ENCODE measurements at places on chromosomes 3 and 15.

DNA sequence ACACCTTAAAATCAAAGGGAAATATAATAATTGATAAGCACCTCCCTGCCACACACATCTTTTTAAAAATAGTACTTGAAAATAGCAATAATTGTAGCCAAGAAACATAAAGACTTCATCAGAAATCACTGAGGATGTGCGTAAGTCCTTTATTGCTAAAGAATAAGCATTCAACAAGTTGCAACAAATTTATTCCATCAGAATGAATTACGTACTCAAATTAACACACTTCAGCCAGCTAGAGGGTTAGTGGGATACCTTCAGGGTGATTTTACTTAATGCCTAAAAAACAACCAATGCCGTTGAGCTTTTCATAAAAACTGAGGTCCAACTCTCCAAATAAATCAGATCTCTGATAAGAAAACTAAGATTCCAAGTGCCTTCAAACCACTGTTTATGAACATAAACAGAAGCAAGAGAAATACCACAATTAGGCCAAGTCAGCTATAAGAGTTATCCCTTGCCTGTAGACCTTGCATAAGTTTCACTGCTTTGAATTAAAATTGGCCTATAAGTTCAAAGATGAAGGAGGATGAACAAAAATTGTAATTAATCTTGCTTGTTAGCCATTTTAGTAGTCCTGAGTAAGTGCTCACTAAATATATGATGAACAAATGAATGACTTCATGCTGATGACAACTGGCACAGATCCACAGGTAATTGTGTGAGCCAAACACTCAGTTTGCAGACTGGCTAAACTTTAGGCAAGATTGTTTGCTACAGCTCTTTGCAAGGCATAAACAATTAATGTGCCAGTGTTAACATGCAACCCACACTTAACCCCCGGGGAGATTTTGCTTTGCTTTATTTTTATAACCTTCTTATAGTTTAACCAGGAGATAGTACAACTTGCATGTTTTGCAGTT lies 375.1 kb upstream of the THBS1 start:
- DNase-seq = no peak

DNA sequence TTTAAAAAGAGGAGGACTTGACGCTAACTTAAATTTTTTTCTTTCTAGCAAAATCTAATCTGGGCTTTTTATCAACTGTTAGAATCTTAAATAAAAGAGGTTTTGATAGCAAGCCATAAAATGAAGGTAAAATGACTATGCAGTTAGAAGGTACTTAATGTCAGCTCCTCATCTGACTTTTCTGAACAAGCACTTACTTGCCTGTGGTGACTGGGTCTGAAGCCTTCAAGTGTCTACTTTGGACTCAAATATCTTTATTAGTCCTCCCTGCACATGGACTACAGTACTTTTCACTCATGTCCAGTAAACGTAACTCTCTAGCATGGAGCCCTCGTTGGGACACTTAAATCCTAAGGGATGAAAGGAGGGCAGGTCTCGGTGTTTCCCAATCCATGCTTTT lies 135.9 kb downstream of the P2RY1 start:
- no peak for DNase-seq

DNA sequence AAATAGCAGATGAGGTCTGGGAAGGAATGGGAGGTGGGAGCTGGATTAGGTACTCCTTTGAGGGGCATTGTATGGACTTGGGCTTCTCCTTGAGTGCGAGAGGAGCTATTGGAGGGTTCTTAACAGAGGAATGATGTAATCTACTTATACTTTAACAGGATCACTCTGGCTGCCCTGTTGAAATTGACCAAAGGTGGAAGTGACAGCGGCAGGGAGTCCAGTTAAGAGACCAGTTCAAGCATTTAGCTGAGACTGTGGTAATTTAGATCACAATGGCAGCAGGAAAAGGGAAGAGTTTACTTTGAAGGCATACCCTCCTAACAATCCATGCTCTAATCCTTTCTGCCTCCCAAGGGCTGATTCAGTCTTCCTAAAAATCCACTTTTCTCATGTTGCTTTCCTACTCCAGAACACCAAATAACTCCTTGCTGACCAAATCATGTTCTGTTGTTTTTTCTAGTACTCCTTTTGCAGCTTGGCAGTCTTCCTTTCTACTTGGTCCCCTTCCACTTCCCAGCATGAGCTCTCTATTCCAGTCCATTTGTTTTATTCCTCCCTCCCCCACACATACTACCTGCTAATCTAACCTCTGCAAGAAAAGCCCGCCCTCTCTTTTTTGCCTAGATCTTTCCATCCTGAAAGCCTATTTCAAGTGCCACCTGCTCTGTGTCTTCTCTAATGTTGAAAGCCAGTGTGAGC lies 139.4 kb downstream of the NECTIN3 start:
- DNase-seq = no peak

GRCh38 chr15:48645558-48646330 lies at the start of gene FBN1:
FBN1 (minus strand) TSS chr15:48645709; CDS start chr15:48644769, 940 bp downstream.
- DNase-seq = peak; percentile 90

DNA sequence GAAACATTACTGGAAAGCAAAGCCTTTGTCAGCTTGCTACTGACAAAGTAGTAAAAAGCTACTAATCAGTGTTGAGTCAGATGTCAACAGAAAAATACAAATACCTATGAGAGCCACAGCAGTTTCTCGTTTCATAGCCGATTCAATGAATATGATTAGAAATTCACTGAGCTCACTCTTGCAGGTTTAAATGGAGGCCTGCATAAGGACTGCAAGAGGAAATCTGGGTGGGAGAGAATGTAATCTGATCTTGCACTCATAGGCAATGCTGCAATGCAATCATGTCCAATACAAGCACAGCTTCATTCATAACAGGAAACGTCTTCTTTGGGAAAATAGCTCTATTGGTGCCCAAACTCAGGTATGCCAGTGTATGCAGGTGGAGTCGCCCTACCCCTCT lies 608.8 kb downstream of the ROBO2 start:
- no peak for DNase-seq

DNA sequence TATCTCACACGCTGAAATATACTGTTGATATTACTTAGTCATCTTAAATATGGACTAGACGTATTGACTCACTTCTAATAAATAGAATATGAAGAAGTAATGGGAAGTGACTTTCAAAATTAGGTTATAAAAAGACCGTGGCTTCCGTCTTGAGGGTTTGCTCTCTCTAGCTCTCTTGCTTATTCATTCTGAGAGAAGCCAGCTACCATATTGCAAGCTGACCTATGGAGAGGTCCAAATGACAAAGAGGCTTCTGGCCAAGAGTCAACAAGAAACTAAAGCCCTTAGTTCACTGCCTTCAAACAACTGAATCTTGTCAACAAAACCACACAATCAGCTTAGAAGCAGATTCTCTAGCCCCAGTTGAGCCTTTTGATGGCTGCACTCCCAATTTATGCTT lies 46.1 kb downstream of the SLC9C1 start:
- DNase-seq = no peak

GRCh38 chr15:96171853-96172296 lies 158.6 kb upstream of the NR2F2 start:
- no peak for DNase-seq

DNA sequence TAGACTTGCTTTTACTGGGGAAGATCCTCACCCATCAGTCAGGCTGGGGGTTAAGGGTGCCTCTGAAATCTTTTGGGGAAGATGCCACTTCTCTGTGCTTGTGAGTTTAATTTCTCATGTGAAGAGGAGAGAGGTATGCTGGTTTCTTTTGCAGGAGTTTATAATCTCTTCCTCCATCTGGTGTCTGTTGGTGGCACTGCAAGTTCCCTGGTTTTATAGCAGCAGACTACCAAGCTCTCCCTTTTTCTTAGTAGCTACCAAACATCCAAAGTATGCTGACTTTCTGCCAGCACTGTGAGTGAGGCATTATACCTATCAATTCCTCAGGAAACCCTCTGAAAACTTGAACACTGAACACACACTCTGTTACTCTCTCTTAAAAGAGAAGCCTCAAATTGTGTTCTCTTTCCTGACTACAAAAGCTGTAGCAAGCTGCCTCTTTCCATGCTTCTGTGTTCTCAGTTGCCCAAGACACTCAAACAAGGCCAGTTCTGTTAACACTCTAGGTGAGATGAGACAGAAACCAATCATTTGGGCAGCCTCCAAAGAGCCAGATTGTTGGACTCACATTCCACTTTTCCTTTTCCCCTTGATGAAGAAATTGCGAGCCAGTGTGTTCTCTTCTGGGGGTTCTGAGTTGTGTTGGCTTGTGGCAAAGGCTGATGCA lies 299.5 kb downstream of the GAP43 start:
- no peak for DNase-seq

DNA sequence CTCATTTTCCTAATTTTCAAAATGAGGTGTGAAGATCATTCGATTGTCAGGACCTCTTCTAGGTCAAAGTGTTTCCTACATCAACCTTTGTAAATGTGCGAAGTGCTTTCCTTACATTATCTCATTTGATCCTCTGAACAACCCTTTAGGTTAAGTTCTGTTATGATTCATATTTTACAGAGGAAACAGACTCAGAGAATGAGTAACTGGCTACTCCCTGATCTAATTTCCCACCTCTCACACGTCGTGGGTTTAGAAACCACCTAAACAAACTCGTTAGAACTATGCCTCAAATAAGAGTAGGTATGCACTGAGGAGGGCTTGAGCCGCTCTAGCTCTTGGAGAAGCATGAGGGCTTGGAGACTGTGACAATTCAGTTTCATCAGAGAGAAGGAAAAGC lies 148.6 kb downstream of the CD47 start:
- DNase-seq = no peak

- no peak for DNase-seq
Observed at GRCh38 chr3:160193644-160194192, 31.5 kb upstream of the C3orf80 start.

DNA sequence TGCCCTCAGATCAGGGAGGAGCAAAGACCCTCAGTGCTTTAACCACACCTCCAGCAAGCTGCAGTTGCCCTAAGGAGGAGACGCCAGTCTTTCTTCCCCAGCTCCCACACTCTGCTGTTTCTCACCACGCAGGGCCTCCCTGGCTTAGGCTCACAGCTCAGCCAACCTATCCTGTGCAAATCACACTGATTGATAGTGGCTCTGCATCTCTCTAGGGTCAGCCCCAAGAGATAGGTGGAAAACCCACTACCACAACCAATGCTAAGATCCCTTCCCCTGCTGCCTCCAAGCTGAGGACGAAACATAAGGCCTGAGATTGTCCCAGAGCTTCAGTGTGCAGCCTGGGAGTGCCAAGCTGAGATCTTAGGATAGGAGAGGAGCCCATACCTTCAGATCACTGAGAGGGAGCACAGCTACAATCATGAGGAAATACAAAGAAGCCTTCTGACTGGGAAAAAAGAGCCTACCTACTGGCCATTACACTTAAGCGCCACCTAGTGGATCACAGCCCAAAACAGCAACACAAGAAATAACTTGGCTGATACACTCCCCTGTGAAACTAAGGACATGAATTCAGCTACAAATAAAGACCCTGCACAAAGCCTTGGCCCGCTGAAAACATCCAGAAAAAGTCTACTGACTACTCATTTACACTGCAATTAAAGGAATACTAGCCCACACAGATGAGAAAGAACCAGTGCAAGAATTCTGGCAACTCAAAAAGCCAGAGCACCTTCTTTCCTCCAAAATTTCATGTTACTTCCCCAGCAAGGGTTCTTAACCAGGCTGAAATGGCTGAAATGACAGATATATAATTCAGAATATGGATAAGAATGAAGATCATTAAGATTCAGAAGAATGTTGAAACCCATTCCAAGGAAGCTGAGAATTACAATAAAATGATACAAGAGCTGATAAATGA lies 271.5 kb upstream of the DCBLD2 start:
- DNase-seq = peak; percentile 73

- no peak for DNase-seq
Observed at GRCh38 chr3:64209866-64210621, 15.2 kb downstream of the PRICKLE2 start.

DNA sequence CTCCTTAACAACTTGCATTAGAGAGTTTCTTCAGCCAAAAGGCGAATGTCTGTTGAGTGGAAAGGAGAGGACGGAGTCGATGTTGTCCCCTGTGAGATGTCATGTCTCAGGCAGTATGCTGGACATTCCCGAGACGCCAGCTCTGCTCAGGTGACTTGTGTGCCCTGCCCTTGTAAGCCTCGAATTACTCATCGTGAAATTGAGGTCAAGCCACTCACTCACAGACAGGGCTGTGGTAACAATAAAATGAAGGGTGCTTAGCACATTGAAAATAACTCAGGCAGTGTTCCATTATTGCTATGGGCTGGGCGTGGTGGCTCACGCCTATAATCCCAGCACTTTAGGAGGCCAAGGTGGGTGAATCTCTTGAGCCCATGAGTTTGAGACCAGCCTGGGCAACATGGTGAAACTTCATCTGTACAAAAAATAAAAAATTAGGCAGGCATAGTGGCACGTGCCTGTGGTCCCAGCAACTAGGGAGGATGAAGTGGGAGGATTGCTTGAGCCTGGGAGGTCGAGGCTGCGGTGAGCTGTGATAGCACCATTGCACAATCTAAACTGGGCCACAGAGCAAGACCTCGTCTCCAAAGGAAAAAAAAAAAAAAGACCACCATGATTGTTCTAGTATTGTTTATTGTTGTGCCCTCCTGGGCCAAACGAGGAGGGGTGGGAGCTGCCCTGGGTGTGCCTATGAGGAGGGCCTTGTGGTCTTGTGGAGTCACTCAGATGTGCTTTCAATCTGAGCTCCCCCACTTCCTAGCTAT lies 214.4 kb downstream of the THSD4 start:
- DNase-seq = no peak

DNA sequence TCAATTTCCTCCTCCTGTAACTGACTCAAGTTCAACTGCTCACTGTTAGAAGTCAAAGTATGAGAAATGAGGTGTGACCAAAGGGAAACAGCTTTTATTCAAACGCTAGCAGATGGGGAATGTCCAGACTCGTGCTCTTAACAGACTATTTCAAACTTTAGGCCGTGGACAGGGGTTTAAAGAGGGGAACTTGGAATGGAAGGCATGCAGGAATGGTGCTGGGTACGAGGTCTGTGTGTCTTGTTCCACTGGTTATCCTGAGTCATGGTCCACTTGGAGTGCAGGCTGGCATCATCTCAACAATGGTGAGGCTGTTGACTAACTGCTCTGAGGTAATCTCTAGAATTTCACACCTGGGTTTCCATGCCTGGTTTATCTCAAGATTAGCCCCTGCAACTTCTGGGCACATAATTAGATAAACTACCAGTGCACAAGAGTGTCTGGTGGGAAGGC lies 22.9 kb upstream of the DNAAF4 start:
- DNase-seq = no peak

DNA sequence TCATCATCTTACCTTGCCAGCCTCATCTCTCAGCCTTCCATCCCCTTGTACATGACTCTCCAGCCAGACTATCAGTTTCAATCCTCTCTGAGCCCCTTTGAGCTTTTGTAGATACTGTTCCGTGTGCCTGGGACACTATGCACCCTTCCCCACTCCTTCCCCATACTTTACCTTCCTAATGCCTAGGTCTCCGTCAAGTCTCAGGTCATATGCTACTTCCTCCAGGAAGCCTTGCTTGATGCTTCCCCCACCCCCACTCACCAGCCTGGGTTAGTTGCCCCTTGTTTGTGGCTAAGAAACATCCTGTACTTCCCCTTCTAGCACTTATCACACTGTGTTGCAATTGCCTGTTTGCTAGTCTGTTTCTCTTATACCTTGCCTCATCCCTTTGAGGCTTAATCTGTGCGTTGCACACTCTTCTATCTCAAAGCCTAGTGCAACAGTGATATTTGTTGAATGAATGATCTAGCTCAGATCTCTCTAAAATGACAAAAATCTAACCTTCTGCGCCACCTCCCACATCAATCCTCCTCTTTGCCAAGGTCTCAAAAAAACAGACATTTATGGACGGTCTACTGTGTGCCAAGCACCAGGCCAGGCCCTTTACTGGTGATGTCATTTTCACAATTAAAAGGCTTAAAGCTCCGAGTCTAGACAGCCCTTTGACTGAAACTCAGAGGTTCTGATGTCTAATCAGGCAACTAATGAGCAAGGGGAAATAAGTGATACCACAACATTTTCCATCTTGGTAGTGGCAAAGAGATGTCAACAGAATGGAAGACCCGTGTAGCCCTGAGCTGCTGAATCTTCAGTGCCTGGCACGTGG lies 6.5 kb upstream of the USP3 start:
- no peak for DNase-seq

Data from fibroblast of the conjunctiva (primary cell).